ENCODE measurements at places on chromosomes 1 and 21. TPM values are rescaled to one million over a fixed set of nuclear protein-coding genes. Genes with fewer than 3 reads are reported as not detected.

GRCh38 chr1:226369110-226369509, 38.8 kb downstream of the PARP1 start:
- DNase-seq = no peak

- no peak for DNase-seq
Measured at GRCh38 chr21:27419153-27419552, 452.3 kb upstream of the ADAMTS5 start.

- no peak for DNase-seq
Measured at GRCh38 chr1:171427852-171428471, 57.4 kb upstream of the PRRC2C start.

DNA sequence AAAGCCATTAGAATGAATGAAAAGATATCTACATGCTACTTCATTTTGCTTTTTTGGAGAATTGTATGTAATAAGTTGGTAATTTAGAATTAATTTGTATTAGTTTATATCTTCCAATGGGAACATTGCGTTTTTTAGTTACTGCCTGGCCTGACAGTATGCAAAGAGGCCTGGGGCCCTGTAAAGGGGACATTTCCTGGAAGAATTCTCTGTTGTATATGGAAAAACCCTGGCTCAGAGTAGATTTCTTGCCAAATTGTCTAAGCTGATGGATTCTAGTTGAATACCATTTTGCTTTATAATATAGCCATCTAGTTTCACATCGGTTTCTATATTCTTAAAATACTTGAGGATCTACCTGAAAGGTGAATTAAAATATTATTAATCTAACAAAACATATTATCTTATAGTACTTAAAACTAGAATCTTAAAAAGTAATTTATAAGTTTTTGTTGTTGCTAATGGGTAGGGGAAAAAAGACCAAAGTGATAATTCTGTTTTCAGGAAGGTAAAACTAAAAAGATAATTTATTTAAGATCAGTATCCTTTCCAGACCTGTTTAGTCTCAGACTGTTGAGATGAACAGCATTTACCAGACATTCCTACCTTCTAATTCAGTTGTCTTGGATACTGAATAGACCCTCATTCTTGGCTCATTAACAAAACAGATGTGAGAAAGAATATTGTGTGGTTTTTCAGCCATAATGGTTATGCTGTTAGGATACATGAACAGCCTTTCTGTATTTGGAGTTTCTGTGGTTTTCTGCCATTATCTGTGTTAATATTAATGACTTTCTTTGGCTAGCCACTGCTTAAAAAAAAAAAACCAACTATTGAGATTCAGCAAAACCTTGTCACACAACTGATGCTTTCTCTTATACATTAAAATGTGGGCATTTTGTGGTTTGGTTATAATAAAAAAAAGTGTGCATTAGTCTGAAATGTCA, 4.8 kb downstream of the AGO3 start:
- DNase-seq = peak; percentile 38

DNA sequence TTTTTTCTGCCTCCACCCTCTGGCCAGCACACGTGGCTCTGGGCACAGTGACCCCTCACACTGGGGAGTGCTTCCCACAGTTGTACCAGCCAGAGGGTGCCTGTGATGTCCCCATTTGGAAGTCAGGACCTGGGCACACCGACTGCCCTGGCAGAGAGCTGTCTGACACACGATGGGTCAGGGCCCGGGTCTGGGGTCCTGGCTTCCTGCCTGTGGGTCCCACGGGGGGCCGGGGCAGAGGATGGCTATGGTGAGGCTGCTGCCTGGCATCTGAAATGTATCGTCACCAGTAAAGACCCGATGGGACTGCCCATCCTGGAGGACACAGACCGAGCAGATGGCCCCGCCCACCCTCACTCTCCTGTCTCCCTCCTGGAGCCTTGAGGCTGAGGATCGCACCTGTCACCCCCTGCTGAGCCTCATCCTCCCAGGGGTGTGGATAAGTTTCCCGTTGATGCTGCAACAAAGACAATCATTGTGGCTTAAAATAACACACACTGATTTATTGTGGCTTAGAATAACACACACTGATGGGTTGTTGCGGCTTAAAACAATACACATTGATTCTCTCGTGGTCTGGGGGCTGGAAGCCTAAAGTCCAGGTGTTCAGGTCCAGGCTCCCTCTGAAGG, 88.8 kb upstream of the TTC34 start:
- no peak for DNase-seq

- no peak for DNase-seq
Measured at GRCh38 chr21:34796518-34797200, 127.9 kb downstream of the CLIC6 start.

- no peak for DNase-seq
Measured at GRCh38 chr1:235060607-235061470, 67.8 kb downstream of the TOMM20 start.

DNA sequence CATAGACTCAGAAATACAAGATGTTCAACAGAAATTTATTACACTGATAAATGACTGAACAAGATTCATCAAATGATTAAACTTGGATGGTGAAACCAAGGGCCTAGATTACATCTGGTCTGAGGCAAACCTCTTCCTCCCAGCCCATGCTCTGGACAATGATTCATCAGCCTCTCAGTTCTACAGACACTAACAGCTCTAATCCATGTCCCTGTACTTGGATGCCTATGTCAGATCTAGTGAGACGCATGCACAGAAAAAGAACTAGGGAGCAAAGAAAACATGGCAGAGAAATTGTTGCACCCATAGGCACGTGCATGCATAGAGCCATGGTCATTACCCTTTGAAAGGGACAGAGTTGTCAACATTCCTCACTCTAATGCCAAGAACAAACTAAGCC, 250.1 kb downstream of the KCNH1 start:
- DNase-seq = no peak

DNA sequence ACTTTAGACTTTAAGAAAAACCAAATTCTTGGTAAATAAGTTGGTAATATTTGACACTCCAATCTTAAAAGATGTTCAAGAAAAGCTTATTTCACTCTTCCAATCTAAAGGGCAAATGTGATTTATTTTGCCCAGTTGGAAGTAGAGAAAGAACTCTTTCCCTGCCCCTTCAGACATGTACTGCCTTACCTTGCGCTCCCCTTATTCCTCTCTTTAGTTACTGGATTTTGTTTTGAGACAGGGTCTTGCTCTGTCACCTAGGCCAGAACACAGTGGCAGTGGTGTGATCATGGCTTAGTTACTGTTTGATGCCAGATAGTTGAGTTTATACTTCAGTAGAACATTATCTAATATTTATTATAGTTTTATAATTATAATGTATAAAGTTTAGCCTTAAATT, 27.5 kb downstream of the FUBP1 start:
- no peak for DNase-seq

GRCh38 chr1:220528679-220529501, 954 bp downstream of the MARK1 start:
- no peak for DNase-seq

GRCh38 chr1:162678439-162678838, 46.2 kb downstream of the DDR2 start:
- no peak for DNase-seq

GRCh38 chr1:1422465-1423244, 1.6 kb upstream of the ANKRD65 start:
- DNase-seq = no peak

GRCh38 chr1:21770201-21770600, 12.7 kb downstream of the USP48 start:
- DNase-seq = no peak

DNA sequence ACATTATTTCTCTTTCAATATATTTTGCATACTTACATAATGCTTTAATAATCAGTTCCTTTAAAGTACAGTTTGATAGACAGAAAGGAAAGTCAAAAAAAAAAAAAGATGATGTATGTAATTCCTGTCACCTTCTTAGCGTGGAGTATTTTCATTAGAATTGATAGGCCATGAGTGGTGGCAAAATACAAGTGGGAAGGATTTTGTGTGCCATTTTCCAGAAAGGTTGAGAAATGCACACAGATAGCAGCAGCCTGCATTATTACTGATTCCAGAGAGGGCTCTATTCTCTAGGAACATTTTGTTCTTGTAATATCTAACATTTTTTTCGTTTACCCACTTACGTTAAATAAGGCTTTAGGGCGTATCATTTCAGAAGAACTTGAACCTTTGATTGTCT, 475.6 kb downstream of the DSCAM start:
- no peak for DNase-seq

- peak; percentile 76 for DNase-seq
Measured at GRCh38 chr1:81799939-81800694, 617 bp upstream of the ADGRL2 start.

- no peak for DNase-seq
Measured at GRCh38 chr1:40057310-40058030, 16.9 kb downstream of the CAP1 start.

GRCh38 chr1:88698764-88699163, 14.7 kb downstream of the PKN2 start:
- DNase-seq = no peak

- DNase-seq = no peak
Measured at GRCh38 chr1:189851806-189852367, 625.8 kb downstream of the BRINP3 start.

DNA sequence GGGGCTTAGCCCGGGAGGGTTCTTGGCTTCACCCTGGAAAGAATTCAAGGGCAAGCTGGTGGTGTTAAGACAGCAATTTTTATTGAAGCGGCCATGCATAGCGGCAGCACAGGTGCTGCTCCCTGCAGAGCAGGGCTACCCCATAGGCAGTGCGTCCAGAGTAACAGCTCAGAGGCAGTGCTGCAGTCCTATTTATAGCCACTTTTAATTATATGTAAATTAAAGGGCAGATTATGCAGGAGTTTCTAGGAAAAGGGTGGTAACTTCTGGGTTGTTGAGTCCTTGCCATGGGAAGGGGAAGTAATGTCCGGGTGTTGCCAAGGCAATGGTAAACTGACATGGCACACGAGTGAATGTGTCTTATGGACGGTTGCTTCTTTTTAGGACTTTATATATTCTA, 57.0 kb downstream of the VPS26C start:
- no peak for DNase-seq

GRCh38 chr1:192053531-192053971, 104.7 kb upstream of the RGS18 start:
- no peak for DNase-seq

DNA sequence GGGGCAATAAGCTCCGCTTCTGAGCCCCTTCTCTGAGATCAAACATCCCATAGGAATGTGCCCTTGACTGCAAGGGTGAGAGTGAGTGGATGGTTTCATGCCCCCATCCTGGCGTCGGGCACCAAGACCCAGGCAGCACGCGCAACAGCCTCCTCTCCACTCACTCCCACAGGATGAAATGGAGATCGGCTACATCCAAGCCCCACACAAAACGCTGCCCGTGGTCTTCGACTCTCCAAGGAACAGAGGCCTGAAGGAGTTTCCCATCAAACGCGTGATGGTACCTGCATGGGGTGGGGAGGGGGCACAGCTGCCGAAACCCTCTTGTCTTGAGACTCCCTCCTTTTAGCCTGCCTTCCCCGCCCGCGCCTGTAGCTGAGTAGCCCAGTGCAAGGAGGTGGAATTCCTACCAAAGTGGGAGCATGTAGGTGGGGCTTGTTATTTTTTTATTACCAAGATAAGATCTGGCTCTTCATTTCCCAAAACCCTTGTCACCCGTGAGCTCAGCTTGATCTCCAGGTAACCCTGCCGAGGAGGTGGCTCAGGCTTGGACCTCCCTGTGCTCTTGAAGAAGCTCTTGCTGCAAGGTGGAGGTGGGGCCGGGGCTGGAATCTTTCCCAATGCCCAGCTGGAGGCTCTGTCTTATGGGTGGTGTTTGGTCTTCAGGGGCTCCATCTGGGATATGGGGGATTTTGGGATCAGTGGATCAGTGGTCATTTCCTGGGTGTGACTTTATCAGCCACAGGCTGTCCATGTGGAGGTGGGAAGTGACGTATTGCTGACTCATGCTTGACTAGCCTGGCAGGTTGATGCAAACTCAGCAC, 24.0 kb upstream of the PADI6 start:
- DNase-seq = no peak

DNA sequence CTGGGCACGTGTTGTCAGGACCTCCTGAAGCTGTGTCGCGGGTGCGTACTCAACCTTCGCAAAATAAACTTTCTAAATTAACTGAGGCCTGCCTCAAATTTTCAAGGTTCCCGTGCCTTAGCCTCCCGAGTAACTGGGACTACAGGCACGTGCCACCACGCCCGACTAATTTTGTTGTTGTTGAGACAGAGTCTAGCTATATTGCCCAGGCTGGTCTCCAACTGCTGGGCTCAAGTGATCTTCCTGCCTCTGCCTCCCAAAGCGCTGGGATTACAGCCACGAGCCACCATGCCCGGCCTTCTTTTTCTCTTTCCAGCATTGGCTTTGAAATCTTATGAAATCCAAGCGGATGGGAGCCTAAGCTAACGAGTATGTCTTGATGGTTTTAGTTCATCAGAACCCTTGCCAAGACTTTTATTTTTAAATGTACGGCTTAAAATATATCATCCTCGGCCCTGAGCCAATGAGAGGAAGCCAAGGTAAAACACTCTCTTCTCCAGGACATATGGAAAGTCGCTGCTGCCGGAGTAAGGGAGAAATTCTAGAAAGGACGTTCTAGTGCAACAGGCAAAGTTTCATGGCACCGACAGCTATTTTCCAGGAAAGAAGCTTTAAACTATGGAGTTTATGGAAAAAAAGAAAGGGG, 12.7 kb upstream of the ERVH48-1 start:
- no peak for DNase-seq

GRCh38 chr1:65277605-65278347, 31.6 kb upstream of the DNAJC6 start:
- DNase-seq = no peak

GRCh38 chr21:28418726-28419514, 573.8 kb downstream of the LTN1 start:
- DNase-seq = no peak

- no peak for DNase-seq
Measured at GRCh38 chr1:98078596-98078995, 157.8 kb upstream of the DPYD start.

- DNase-seq = no peak
Measured at GRCh38 chr1:62283986-62284385, 35.2 kb downstream of the KANK4 start.

- peak; percentile 62 for DNase-seq
Measured at GRCh38 chr1:235917267-235917811, 50.6 kb upstream of the LYST start.

- DNase-seq = no peak
Measured at GRCh38 chr1:17908945-17909344, 153.8 kb downstream of the ACTL8 start.

DNA sequence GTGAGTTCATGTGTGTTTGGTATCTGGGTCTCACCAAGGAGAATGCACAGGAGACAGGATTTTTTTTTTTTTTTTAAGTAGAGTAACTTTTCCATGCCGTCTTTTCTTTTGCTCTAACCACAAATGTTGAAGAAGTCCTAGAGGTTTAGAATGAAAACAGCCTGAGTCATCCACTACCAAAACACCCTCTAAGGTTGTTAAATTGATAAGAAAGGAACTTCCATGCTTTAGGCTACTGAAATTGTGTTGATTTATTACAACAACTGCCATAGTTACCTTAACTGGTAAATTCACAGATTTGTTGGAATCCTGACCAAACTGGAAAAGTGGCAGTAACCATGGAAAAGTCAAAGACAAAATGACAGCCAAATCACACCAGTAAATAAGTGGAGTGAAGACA, 375.6 kb downstream of the AMY1C start:
- DNase-seq = no peak

The OR14I1 gene
- polyA plus RNA-seq = not detected

The C8A gene
- not detected for polyA plus RNA-seq

The LCE2B gene
- not detected for polyA plus RNA-seq

The TNNI3K gene
- 1.4 TPM for polyA plus RNA-seq

The DNAJC6 gene
- polyA plus RNA-seq = 7.2 TPM

The TFF1 gene
- polyA plus RNA-seq = not detected

The PADI3 gene
- not detected for polyA plus RNA-seq

The FAM72D gene
- polyA plus RNA-seq = 2.6 TPM

The TEX38 gene
- polyA plus RNA-seq = 0.53 TPM

The TIE1 gene
- 51.4 TPM for polyA plus RNA-seq

The LY9 gene
- polyA plus RNA-seq = 0.06 TPM

The FMOD gene
- polyA plus RNA-seq = 51.5 TPM

Data from right renal cortex interstitium (tissue), 3 donors.